Heart left ventricle (tissue), 16 donors: ENCODE measurements at places on chromosomes 11 and 22. TPM values are rescaled to one million over a fixed set of nuclear protein-coding genes. Genes with fewer than 3 reads are reported as not detected.

Gene TST
- 125 TPM for total RNA-seq

DNA sequence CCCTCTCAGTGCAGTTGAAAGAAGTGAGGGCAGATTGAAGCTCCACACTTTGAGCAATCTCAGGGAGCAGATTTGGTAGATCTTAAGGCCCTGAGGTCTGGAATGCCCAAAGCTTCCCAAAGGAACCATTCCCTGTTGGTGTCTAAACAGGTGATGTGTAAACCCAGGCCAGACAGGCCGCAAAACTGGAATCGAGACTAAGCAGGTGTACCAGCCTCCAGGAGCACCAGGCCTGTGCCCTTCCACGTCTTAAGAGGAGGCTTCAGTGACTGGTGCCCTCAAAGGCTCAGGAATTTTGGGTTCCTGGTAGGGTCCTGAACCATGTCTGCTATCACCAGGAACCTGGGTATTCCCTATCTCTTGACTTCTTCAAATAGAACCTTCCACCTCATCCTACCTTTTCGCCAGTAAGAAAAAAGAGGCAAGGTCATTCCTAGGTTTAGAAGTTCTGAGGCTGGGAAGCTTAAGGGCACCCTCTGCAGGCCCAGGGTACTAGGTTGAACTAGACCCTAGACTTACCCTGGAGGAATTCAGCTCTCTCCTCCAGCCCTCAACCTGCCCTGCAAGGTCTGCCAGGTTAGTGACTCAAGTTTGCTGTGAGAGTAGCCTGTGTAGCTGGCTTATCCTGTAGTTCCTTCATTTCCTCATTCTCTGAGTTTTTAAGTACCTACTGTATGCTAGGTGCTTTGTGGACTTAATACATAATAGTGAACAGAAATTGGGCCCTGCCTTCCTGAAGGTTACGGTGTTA lies 100.0 kb upstream of the NNMT start:
- DNase-seq, result no peak

Gene KRTAP5-9
- not detected for total RNA-seq

Gene RFPL2
- total RNA-seq, result not detected

DNA sequence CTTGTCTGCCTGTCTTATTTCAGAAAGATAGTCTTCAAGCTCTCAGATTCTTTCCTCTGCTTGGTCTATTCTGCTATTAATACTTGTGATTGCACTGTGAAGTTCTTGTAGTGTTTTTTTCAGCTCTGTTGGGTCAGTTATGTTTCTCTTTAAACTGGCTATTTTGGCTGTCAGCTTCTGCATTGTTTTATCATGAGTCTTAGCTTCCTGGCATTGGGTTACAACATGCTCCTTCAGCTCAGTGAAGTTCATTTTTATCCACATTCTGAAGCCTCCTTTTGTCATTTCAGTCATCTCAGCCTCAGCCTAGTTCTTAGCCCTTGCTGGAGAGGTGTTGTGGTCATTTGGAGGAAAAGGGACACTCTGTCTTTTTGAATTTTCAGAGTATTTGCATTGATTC lies 15.5 kb upstream of the DEPDC7 start:
- DNase-seq, result no peak

Gene POU2AF2
- not detected for total RNA-seq

GRCh38 chr11:16293204-16293681 lies 63.1 kb downstream of the SOX6 start:
- DNase-seq, result no peak

Gene UBQLNL
- total RNA-seq, result not detected

Gene HPX
- total RNA-seq, result not detected

Gene ACRV1
- total RNA-seq, result not detected

Gene CD6
- 0.30 TPM for total RNA-seq

DNA sequence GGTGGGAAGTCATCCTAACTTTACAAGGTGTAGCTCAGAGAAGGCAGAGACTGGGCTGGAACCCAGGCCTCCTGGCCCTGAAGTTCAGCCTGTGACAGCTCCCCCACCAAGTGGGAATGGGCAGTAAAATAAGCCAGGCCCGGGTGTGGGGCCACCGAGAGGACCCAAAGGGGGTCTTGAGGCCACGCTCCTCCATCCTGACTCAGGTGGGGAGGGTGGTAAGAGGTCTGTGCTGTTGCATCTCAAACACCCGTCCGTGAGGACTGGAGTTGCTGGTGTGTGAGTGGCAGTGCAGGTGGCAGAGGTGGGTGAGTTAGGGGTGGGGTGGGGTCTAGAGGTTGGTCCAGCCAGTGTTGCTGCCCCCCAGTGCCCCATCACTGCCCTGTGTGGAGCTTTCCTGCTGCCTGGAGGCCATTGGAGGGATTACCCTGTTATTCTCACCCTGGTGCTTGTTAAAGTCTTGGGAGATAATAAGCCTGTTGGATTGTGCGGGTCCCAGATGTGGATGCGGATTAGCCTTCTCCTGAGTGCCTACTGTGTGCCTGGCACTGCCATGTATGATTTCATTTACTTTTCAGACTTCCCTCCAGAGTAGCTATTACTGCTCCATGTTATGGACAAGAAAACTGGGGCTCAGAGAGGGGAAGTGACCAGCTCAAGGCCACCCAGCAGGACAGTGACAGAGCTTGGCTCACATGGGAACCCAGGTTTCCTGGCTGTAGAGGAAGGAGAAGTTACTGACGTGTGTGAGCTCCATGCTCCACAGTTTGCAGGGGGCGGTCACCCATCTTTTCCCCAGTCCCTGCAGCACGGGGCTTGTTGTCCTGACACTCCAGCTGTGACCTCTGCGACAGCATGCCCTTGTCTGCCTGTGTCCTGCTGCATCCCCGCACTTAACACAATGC lies 12.9 kb downstream of the SERPINH1 start:
- no peak for DNase-seq

DNA sequence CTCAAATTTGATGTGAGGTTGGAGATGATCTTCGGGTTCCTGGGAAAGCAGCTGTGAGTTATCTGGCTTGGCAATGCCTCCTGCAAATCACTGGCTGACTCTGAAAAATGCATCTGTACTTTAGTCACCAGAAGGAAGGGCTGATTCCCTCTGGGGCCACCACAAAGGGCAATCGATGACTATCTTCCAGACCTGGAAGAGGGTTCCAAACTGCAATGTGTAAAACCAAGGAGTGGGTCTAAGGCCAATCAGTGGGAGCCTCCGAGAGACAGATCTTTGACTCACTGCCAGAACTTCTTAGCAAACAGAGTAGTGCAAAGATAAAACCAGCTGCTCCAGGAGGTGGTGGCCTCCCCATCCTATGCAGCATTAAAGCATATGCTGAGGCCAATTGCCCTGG lies 29.1 kb upstream of the PAK1 start:
- no peak for DNase-seq

DNA sequence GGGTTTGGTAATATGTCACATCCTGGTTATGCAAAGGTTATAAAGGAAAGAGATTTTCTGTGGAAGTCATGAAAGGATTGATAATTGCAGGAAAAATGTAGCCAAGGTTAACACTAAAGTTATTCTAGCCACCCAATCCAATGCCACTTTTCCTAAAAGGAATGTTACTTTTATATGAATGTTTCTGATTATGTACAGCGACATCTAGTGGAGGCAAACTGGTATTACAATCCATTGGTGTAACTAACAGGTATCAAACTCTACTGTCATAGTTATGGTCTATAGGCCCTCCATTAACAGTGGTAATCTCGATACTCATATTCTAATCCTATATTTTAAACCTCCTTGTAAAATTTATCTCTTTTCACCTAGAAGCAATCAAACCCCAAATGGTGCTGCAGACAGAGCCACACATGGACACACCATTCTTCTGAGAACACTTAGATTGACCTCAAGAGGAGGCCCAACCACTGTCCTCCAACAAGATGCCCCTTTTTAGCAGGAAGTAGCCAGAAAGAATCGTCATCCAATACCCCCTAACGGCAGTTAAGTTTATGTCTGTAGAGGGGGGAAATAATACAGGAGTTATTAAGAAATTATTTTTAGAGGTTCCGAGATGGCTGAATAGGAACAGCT lies 74.9 kb upstream of the RAG2 start:
- DNase-seq, result no peak

Gene TPBGL
- 0.08 TPM for total RNA-seq

- no peak for DNase-seq
Measured at GRCh38 chr11:102760344-102761035, 19.9 kb downstream of the MMP10 start.

Gene RASSF10
- total RNA-seq, result 0.57 TPM

Gene CARD16
- 3.9 TPM for total RNA-seq

GRCh38 chr11:115939731-115940421 lies 435.7 kb upstream of the CADM1 start:
- DNase-seq, result no peak

Gene DGAT2
- 8.3 TPM for total RNA-seq

DNA sequence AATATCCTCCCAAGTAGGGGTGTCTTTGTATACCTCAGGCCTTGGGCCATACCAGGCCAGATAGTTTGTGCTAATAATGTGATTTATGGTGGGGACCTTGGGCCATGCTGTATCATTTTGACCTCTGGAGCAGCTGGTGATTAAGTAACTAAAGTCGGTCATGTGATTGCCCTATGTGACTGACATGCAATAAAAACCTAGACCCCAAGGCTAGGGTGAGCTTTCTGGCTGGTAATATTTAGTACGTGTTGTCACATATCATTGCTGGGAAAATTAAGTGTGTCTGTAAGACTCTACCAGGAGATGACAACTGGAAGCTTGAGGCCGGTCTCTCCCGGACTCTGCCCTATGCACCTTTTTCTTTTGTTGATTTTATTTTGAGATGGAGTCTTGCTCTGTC lies 12.6 kb upstream of the TFIP11 start:
- no peak for DNase-seq

Gene B4GALNT4
- total RNA-seq, result not detected

Gene ANO3
- total RNA-seq, result not detected

Gene GRIK4
- total RNA-seq, result 0.13 TPM

Gene OVCH2
- not detected for total RNA-seq

Gene CXCR5
- total RNA-seq, result not detected

Gene SCN4B
- 9.9 TPM for total RNA-seq

DNA sequence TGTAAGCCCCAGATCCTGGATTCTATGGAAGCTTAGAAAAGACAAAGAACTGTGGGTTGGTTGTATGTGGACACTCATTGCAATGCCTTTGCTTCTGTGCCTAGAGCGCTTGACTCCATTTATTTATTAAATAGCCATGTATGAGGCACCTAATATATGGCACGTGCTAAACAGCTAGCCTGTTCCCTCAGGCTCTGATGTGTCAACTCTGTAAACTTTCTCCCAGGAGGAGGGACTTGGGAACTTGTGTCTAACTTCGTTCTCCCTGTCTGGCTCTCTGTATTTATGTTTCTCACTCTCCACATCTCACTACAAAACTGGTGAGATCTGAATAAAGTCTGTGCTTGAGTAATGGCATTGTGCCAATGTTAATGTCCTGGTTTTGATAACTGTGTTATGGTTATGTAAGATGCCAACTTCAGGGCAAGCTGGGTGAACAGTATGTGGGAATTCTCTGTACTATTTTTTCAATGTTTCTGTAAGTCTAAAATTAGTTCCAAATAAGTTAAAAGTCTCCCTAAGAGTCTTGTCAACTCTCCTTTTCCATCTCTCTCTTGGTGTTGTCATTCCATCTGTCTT lies 34.1 kb upstream of the ZBTB16 start:
- no peak for DNase-seq

Gene MUC2
- total RNA-seq, result not detected

Gene C11orf91
- total RNA-seq, result 0.61 TPM

Gene TOMM22
- total RNA-seq, result 78.4 TPM

Gene HEPHL1
- not detected for total RNA-seq

GRCh38 chr11:76322540-76322939 lies 58.4 kb downstream of the THAP12 start:
- no peak for DNase-seq

Gene SERPIND1
- total RNA-seq, result 0.21 TPM

DNA sequence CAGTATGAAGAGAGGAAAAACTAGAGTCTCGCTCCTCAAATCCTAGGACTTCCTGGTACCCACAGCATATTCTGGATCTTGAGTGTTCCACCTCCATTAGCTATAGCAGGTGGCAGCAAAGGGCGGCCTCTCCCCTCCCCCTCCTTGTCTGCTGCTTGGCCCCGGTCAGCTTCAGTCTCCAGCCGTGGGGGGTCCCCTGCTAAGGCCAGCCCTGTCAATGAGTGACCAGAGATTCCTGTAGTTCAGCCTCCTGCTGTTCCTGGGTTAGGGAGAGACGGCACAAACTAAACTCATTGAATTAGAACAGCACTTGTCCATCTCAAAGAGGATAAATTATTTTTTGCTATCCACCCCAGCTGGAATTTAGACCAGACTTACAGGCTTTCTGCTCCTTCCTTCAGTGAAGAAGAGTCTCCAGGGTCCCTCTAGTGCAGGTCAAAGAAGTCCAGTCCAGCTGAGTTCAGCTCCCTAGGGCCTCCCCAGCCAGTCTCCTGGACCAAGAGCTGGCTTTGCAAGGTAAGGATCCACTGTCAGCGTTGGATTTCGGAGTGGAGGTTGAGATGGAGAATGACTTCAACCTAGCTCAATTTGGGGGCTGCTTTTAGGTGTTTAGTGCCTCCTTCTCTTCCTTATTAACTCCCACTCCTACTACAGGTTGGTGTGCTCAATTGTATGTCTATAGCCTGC lies 1.1 kb upstream of the PHLDB1 start:
- no peak for DNase-seq

Gene UBE2L6
- 21.0 TPM for total RNA-seq

Gene TRMT2A
- total RNA-seq, result 18.2 TPM

GRCh38 chr11:119318240-119319135 lies 1.6 kb upstream of the MCAM start:
- peak; percentile 38 for DNase-seq

- DNase-seq, result no peak
Measured at GRCh38 chr11:132451942-132452601, 1080.2 kb downstream of the OPCML start.

Gene NNMT
- 22.3 TPM for total RNA-seq

DNA sequence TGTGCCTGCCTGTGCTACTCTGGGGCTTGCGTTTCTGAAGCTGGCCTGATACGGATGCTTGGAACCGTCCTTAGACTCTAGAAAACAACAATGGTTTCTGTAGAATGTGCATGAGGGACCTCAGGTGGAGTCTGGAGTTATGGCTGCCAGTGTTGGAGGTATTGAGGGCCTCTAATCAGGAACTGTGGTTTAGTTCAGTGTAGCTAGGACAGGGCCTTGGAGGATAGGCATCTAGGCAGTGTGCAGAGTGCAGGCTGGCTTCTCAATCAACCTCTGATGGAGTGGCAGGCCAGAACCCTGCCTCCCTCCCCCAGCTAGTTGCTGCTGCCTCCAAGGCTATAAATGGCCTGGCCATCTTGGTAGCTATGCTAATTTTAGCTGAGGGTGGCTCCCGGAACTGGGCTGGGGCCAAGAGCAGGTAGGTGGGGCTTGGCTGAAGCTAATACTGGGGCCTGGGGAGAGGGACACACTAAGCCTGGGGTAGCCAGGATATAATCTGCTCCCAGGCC lies 4.0 kb downstream of the STIM1 start:
- peak; percentile 81 for DNase-seq

GRCh38 chr11:109383306-109383705 lies 38.7 kb upstream of the C11orf87 start:
- DNase-seq, result no peak

- DNase-seq, result no peak
Measured at GRCh38 chr11:57364851-57365660, 15.9 kb downstream of the PRG3 start.
